Effector memory CD4-positive, alpha-beta T cell (primary cell): ENCODE measurements at places on chromosomes 7 and 10.

- no peak for DNase-seq
Measured at GRCh38 chr10:118721539-118721876, 33.3 kb downstream of the CACUL1 start.

- DNase-seq: no peak
Measured at GRCh38 chr10:123563994-123564393, 102.2 kb upstream of the GPR26 start.

- no peak for DNase-seq
Measured at GRCh38 chr10:71378336-71379117, 18.2 kb upstream of the CDH23 start.

- DNase-seq: no peak
Measured at GRCh38 chr7:149716007-149716931, 57.1 kb downstream of the ZNF467 start.

GRCh38 chr7:18191862-18192625, 164.4 kb upstream of the PRPS1L1 start:
- DNase-seq: no peak

GRCh38 chr7:78510580-78511188, 712.1 kb downstream of the PHTF2 start:
- no peak for DNase-seq

DNA sequence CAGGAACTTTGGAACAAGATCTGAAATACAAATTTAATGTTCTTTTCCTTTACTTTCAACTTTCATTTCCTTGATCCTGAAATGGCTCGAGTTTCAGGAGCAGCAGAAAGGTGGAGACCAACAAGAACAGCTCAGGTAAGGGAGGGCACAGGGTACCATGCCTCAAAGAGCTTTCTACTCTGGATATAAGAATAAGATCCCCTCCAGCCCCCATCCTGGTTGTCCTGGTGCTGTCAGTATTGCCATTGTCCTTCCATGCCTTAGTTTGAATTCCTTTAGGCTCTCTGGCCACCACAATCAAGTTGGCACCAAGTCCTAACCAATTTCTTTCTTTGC, 12.5 kb upstream of the CALU start:
- no peak for DNase-seq

DNA sequence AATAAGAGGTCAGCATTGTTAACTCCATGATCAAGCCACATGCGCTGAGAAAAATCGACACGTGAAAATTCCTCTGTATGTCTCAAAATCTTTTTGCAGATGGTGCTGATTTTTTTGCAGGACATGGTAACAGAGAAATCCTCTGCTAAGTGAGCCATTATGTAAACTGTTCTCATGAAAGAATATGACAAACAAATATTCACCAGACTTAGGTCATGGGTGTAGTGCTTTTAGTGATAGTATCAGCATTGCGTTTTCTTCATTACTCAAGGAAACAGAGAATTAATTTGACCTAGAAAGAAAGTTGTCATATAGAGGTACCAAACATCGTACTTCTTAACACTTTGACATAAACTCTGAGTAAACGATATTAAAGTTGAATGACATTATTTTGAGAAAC, 34.7 kb downstream of the ADRB1 start:
- DNase-seq: no peak

GRCh38 chr7:151800861-151801260, 76.1 kb downstream of the PRKAG2 start:
- DNase-seq: no peak

- no peak for DNase-seq
Measured at GRCh38 chr7:102232611-102233286, 53.9 kb upstream of the SH2B2 start.

- no peak for DNase-seq
Measured at GRCh38 chr7:1621718-1622117, 48.4 kb upstream of the ELFN1 start.
